ENCODE measurements at places on chromosomes 5 and 9.

GRCh38 chr5:55681301-55681700 lies 30.8 kb downstream of the SLC38A9 start:
- no peak for DNase-seq

GRCh38 chr5:90562341-90562740 lies 3.7 kb downstream of the ADGRV1 start:
- DNase-seq: no peak

- no peak for DNase-seq
Observed at GRCh38 chr5:174414315-174414710, 310.1 kb upstream of the MSX2 start.

DNA sequence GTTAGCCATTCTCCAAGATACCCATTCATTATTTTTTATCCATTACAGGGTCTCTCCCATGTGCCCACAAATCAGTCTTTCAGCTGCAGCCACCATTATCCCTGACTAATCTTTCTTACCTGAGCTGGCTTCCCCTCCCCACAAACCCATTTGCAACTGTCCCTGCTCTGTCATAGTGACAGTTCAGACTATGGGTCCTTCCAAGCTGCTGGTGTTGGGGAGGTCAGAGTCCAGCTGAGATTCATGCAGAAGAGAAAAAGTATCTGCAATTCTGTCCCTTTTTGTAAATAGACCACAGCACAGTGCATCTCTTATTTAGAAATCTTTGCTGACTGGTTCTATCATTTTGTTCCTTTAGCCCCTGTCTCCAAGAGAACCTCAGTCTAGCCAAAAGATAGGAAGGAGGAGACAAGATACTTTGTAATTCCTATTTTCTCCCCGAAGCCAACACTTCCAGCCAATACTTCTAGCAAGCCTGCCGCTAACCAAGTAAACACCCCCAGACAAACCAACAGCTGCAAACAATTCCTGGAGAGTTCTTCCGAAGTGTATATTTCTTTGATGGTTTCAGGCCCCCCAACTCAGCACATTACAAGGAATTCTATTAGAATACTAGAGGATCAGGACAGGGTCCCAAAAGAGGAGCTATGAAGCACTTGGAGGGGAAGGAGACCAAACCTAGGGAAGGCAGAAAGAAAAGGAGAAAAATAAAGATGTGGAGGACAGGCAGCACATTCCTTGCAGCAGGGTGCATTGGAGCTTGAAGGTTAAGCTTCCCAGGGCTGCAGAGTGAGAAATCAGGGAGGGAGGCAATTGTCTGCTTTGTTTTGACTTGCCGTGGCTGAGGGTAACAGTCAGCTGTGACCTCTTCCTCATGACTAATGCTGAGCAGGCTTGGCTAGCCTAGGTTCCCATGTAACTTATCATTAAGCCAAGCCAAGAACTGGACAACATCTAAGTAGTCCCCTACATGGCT lies 148.5 kb downstream of the SGCD start:
- DNase-seq: peak; percentile 7

DNA sequence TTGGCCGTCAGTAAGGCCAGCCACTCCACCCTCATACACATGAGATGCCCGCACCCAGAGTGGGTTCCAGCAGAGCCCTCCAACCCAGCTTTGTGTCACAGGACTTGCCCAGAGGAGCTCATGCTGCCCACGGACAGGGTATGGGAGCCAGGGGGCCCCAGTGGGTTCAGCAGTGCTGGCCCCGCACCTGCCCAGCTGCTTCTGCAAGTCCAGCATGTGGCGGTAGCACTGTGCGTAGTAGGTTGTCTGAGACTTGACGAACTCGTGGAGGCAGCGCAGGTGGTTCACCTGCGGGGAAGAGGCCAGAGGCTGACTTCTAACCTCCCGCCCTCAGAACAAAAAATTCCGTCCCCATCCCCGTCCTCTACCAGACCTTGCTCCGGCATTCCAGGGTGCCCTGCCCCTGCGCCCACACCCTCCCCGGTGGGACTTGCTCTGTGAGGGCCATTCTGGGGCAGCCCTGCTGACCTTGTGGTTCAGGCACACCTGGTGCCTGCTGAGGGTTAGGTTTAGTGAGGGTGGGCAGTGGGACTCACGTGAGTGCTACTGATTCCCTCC lies 18.5 kb downstream of the SH3GLB2 start:
- DNase-seq: peak; percentile 59

Data from H7 (cell line).